ENCODE measurements at places on chromosomes 4 and X.

- no peak for DNase-seq
Measured at GRCh38 chr4:151665022-151665784, 95.6 kb downstream of the GATB start.

DNA sequence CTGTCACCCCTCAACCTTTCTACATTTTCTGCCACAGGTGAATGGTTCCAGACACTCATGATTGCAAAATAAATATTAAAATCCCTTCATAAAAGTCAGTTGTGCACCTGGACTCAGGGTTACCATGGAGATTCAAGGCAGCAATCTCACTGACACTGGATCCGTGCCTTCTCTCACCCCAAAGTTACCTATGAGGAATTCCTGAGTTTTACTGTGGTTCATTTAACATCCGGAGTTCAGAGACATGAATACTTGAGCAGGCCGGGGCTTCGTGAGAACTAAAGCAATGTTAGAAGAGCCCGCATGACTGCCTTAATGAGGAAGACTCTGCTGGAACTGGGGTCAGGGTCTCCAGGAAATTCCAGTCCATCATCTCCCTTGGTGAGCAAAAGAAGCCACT is 12.5 kb upstream of the CLNK start:
- no peak for DNase-seq

- DNase-seq = no peak
Measured at GRCh38 chrX:47151435-47151834, 6.4 kb downstream of the RBM10 start.

- no peak for DNase-seq
Measured at GRCh38 chr4:68287704-68288392, 42.4 kb upstream of the TMPRSS11B start.

DNA sequence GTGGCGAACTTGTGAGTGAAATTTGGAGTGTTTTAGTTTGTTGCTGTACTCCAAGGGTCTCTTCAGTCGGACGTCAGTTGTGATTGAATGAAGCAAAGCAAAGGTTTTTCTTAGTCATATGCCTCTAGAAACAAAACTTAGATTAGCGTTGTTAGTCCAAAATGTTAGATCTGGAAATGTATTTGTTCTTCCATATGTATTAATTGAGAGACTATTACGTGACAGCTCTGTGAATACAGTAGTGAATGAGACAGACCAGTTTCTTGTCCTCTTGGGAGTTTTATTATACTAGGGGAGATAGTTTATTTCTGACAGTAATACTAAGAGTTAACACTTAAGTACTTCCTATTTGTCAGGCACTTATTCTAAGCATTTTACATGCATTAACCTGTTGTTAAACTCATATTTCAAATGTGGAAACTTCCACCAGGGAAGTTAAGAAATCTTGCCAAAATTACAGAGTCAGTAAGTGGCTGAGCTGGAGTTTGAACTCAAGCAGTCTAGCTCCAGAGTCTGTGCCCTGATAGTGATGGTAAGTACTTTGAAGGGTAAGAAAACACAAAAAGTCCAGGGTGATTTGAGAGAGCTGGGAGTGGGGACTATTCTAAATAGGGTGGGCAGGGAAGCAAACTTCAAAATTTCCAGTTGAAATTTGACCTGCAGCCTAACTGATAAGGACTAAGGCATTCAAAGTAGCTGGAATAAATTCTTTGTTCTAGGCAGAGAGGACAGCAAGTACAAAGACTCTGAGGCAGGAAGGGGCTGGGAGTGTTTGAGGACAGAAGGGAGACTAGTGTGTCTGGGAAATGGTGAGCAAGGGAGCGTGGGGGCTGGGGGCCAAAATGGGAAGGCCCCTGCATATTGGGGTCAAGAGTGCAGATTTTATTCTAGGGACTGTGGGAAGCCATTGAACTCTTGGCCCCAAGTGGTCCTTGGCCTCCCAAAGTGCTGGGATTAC is 17.0 kb downstream of the ADD1 start:
- no peak for DNase-seq

GRCh38 chrX:2450681-2451080 is 50.1 kb downstream of the DHRSX start:
- DNase-seq = no peak

Data from effector memory CD8-positive, alpha-beta T cell (primary cell).